ENCODE measurements at places on chromosomes 5 and 9.

- DNase-seq: no peak
Observed at GRCh38 chr9:132509928-132510874, 72.2 kb upstream of the BARHL1 start.

GRCh38 chr5:34827588-34828506, 11.1 kb upstream of the TTC23L start:
- no peak for DNase-seq

DNA sequence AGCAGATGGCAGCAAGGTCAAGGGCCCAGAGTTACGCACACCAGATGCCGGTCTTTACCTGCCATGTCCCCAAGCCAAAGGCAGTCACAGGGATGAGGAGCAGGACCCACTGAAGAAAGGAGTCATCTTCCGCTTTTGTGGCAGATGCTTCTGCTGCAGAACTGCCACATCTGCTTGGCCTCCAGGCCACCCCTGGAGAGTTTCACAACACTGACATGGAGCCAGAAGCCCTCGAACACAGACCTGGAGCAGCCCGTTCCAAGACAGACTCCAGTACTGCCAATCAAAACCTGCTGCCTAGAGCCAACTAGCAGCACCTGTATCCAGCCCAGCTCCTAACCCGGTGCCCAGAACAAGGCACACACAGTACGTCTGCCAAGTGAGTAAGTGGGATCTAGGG, 1.5 kb downstream of the SURF1 start:
- DNase-seq: no peak

- peak; percentile 71 for DNase-seq
Observed at GRCh38 chr5:178204935-178205748, 809 bp downstream of the HNRNPAB start.

- DNase-seq: no peak
Observed at GRCh38 chr9:69463497-69464068, 138.6 kb downstream of the ENTREP1 start.

GRCh38 chr5:129971714-129972113, 67.4 kb downstream of the CHSY3 start:
- no peak for DNase-seq

DNA sequence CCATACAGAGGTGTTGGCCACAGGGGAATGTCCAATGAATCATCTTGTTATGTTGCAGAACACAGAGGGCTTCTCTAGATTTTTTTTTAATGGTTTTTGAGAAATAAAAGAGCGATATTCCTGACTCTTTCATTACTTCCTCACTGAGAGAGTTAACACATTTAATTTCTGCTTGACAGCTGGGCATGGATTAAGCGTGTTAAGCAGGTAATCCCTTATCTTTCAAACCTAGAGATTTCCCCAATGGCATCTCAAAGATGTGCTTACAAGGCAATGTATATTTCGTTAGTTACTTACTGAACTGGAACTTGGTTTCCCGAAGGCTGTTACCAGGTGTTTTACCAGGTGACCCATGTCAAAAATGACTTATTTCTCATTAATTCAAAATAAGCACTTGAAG, 21.8 kb upstream of the ADCY2 start:
- DNase-seq: no peak

DNA sequence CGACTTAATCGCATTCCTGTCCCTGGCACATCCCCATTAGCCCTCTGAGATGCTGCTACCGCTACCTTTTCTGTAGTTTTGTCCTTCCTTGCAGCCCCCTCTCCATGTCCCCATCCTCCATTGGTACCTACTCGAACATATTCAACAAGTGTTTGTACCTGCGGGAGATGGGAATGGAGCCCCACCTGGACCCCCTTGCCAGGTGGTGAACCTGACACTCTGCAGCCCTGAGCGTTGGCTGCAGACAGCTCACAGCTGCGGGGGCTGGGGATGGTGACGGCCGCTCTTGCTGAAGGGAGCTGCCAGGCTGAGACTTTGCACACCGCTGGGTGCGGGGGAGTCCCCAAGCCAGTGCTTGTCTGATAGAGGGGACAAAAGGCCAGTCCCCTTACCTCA, 96.3 kb upstream of the DAP start:
- no peak for DNase-seq

DNA sequence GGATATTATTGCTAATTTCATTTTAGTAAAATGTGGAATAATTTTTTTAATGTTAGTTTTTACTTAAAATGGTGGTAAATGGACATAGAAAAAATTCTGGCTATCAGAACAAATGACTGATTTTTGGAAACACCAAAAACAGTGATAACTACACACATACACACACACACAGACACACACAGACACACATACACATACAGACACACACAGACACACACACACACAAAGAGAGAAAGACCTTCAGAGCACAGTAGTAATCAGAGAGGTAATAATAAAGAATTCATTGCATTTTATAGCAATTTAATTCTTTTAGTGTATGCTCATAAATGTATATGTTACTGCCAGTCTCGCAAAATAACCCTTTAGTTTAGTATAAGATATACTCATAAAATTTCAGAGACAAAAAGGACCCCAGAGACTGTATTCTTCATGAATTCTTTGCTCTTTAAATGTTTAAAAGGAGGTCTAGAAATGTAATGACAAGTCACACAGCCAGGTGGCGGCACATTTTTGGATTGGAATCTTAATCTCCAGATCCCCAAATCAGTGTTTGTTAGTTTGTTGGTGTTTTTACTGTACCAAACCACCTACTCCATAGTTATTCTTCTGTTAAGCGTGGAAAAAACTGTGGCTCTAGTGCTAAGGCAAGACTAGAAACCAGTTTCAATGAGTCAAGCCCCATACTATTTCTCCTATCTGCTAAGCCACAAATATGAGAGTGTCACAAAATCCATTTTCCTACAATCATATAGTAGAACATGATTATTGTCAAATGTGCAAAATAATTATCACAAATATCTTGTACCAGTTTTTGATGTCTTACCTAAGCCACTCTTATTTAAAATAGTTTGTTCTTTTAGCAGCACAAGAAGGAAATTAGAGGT, 109.9 kb downstream of the EDIL3 start:
- DNase-seq: no peak

DNA sequence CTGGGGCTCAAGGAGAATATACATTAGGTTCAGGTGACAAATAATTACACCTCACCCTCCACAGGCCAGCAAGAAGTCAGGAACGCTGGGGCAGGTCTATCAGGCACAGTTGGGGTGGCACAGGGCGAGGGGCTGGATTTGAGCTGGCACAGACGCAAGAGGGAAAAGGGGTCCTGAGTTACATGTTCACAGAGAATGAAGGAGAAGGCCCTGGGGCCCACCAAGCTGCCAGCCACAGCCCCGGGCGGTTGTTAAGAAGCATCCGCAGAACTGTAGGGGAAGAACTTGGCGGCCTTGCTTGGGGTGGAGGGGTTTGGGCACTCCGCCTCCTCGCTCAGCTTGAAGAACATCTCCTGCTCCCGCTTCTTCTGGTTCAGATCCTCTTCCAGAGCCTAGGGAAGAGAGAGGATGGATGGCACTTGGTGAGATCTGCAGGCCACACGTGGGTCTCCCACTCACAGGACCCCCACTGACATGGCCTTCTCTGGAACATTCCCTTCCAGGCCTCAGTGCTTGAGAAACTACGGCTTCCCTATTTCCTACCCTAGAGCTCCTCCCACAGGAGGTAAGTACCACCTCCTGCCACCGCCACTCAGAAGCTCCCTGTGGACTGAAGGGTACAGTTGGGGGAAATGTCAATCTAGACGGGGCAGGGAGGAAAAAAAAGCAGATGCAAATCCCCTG, 38.3 kb upstream of the FBXW11 start:
- no peak for DNase-seq

DNA sequence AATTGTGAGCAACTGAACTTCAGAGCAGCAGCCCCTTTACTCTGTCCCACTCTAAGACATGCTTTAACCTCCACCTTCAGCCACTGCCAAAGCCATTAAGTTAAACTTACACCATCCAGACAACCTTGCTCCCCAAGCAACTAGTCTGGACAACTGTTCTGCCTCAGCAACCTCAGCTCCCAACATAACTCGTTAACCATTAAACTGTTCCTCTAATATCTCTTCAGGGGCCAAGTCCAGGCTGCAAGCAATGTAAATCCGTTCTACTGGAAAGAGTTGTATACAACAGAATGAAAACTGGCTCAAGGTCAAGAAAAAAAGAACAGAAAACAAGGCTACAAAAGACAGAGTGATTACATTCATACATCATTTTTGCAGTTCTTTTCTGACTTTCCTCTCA, 131.7 kb upstream of the TARS1 start:
- no peak for DNase-seq

DNA sequence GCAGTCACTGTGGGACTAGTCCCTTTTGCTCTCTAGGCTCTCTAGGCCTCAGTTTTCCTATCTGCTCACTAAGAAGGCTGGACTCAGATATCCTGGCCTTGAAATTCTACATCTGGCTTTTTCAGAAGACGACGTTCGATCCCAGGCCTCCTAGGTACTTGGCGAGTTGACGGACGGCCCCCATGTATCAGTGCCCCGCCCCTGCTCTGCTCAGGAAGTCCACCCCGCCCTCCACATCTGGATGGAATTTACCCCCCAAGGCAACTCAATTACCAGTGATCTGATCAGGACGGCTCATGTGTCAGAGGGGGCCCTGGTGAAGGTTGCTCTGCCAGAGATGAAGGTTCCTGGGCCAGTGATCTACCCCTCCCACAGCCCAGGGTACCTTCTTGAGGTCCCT, 44.1 kb upstream of the SYNPO start:
- DNase-seq: no peak

DNA sequence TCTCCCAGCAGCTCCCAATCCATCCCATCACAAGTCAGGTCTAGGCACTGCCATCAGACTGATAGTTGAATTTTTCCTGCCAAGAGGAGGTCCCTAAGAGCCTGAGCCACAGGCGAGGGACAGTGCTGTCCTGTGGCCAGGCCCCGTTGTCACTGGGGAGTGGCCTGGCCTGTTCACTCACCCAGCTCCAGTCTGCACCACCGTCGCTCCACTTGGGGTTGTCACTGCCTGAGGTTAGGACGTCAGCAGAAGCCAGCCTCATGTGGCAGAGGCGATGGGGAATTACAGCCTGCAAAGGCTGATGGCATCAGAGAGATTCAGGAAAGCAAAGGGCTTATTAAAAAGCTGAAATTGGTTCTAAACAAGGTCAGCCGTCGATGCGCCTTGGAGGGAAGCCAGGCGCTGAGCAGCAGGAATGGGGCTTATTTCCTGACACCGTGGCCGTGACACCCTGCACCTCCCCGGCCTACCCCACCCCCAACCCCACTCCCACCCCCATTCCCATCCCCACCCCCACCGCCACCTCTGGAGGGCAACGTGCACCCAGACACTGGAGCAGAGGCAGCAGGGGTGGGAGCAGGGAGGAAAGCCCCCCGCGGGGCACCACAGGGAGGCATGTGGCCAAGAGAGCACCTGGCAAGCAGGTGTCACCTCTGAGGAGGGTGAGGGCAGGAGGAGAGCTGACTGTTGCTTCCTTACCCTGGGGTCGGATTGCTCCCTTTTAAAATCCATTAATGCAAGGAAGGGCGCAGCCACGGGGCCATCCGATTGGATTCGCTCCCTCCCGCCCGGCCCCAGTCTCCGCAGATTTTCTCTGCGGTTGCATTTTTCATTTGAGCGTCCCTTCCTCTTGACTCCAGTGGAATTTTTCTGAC, 3.1 kb upstream of the DBH start:
- DNase-seq: no peak

- DNase-seq: no peak
Observed at GRCh38 chr5:175493726-175494125, 15.4 kb downstream of the SFXN1 start.

DNA sequence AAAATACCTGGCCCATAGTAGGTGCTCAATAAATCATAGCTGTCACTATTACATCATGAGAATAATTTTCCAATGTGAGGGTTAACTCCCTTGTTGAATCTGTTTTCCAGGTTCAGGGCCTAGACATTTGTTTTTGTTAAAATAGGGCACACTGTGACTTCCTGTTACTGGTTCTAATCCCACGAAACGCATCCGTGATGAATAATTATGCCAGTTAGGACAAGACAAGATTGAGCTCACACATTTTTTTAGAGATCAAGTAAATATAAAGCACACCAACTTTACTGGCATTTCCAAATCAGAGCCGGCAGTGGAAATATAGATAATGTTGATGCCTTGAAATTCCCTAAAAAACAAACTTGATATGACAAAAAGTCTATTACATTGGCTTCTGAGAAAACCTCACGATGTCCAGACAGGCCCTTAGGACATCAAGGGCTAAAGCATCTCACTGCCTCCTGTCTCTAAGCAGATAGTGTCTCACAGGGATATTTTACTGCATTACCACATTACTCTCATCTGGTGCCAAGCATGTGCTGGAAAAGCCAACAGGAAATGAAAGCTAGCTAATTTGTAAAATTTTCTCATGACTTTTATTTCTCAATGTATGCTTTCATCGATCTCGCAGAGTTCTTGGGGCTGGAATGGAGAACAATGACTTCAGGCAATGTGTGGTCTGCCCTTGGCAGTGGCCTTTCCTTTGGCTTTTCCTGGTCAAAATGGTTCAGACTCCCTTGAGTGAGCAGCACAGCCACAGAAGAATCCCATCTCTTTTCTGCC, 414.3 kb upstream of the PAPPA start:
- DNase-seq: no peak

- DNase-seq: no peak
Observed at GRCh38 chr9:86747711-86748110, 199.6 kb downstream of the GAS1 start.

- DNase-seq: peak; percentile 40
Observed at GRCh38 chr9:98045234-98046179, 11.0 kb upstream of the NANS start.

- DNase-seq: no peak
Observed at GRCh38 chr5:165066751-165067385, 1561.4 kb downstream of the MAT2B start.

- DNase-seq: no peak
Observed at GRCh38 chr9:20513126-20513913, 109.0 kb downstream of the MLLT3 start.

- no peak for DNase-seq
Observed at GRCh38 chr9:33291031-33291397, 698 bp downstream of the NFX1 start.

DNA sequence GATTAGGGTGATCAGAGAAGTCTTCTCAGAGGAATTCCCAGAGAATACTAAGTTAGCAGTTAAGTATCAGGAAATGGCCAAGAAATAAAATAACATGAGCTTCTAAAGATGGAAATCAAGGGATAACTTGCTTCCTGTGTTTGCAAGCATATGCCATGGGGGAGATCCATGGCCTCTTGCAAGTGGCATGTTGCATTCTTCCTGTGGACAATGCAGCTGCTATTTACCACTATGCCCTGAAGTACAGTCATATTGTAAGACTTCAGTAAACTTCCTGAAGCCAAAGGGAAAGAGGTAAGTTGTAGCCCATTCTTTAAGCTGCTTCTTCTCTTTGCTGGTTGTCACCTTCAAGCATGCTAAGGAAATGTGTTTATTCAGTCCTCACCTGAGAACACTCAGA, 154.7 kb upstream of the RUSC2 start:
- DNase-seq: no peak

- no peak for DNase-seq
Observed at GRCh38 chr5:14305045-14305444, 161.9 kb downstream of the TRIO start.

GRCh38 chr5:641331-641765, 29.2 kb downstream of the CEP72 start:
- no peak for DNase-seq

GRCh38 chr5:144368556-144368955, 197.9 kb downstream of the KCTD16 start:
- DNase-seq: no peak

- DNase-seq: no peak
Observed at GRCh38 chr5:14281746-14282181, 138.6 kb downstream of the TRIO start.

- no peak for DNase-seq
Observed at GRCh38 chr9:107983181-107983603, 493.6 kb upstream of the KLF4 start.

Measured in hematopoietic multipotent progenitor cell treated with erythropoietin and hydrocortisone succinate and interleukin-3 and kit ligand, for 17 days (in vitro differentiated cells).